ENCODE measurements at places on chromosomes 2 and 18.
A peak's percentile ranks its signal among the peaks of the same experiment; 100 is the strongest.

DNA sequence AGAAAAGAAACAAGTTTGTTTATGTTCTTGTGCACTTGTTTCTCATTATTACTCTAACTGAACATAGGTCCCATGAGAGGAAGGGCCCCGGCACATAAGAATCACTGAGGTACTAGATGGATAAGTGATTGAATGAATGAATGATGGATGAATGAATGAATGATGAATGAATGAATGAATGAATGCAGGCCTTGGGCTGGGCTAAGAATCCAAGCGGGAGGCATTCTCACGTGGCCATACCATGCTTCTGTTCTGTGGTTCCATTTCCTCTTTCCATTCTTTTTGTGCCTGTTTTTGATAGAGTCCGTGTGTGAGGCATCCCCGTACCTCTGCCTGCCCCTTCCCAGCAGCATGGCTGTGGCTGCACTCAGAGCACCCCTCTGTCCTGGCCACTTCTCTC is 94.8 kb downstream of the SH3BP4 start:
- no peak for DNase-seq

DNA sequence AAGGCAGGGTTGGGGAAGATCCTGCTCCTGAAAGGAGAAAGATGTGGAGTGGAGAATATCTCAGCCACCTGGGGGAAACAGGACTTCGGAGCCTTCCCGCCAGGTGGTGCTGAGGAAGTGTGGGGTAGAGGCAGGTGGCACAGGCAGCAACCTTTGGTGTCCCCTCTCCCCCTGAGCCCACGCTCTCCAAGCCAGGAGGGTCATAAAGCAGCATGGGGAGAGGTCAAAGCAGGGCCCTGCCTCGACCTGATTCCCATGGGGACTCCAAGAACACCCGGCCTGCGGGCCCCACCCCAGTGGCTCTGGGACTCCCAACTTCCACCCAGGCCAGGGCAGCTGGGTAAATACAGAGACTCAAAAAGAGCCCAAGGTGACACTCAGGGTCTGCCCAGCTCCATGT is 54.3 kb upstream of the SLC66A3 start:
- DNase-seq = no peak

- no peak for DNase-seq
Measured at GRCh38 chr18:46820863-46821262, 64.0 kb upstream of the ST8SIA5 start.

DNA sequence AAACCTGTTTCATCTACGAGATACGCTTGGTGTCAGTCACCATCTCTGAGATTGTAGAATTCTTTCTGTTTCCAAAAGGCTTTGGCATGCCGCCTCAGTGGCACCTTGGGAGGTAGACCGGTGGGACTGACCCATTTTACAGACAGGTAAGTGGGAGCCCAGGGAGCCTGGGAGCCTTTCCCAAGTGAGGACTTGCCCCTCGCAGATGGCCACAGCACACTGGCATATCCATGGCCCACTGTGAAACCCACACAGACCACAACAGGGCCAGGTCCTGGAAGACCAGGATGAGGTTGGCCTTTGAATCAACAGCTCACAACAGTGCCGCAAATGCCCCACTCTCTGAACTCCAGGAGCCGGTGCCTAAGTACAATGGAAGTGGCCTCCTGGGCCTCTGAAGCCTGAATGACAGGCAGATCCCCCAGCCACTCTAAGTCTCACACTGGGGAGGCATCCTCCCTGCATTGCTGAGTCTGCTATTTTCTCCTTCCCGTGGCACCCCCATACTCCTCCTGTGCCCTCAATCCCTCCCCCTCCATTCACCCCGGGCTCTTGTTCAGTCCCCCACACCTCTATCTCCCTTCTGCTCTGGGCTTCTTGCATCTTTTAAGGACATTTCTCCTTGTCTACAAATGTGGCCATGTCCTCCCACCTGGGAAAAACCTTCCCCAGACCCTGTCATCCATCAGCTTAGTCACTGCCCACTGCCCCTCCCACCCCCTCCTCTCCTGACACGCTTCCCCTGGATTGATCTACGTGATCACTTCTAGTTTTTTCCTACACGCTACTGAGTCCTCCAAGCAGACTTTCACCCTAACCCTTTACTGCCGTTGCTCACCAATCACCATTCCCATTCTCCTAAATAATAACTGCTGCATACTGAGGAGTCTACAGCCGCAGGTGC is 26.2 kb downstream of the CENPA start:
- DNase-seq = no peak

DNA sequence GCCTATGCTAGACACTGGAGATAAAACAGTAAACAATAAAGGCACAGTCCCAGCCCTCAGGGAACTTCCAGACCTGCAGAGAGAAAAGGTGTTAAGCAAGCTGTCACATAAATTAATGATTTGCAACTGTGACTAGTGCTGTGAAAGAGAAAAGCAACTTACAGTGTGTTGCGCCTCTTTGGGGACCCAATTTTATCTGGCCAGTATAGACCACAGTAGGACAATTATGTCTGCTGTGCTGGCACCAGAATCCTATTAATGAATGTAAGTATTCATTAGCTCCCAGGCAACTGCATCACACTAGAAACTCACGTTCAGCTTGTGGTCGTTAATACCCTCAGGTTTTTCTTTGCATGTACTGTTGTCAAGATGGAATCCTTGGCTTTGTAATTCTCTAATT is 55.3 kb upstream of the CHST9 start:
- no peak for DNase-seq

- DNase-seq = no peak
Measured at GRCh38 chr2:69171116-69171896, 158.3 kb downstream of the ANTXR1 start.

- DNase-seq = no peak
Measured at GRCh38 chr2:25246001-25246400, 77.6 kb upstream of the POMC start.

DNA sequence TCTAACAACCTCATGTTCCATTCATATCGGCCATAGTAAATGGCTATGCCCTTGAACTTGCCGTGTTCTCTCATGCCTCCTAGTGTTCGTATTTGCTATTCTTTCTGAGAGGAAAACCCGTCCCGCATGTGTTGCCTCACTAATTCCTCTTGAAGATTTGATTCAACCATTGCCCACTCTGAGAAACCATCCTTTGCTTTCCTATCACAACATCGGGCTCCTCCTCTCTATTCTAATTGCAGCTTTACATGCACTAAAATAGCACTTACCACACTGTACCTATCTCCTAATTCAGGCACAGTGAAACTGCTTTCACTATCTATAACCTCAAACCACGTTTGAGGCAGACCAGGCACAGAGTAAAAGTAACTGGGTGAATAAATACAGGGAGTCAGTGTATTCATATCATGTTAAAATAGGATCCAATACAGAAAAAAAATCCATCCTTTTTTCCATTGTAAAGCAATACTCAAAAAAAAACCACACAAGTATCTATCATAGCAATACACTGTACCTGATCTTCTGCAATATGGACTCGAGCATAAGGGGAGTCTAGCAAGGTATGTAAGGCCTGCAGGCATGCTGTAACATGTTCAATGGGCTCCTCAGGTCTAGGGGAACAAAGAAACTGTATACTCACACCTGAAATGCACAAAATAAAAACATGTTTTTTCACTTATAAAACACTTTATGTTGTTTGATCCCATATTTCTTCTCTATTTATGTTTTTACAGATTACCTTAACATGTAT is 39.0 kb upstream of the STRN start:
- peak; percentile 35 for DNase-seq

DNA sequence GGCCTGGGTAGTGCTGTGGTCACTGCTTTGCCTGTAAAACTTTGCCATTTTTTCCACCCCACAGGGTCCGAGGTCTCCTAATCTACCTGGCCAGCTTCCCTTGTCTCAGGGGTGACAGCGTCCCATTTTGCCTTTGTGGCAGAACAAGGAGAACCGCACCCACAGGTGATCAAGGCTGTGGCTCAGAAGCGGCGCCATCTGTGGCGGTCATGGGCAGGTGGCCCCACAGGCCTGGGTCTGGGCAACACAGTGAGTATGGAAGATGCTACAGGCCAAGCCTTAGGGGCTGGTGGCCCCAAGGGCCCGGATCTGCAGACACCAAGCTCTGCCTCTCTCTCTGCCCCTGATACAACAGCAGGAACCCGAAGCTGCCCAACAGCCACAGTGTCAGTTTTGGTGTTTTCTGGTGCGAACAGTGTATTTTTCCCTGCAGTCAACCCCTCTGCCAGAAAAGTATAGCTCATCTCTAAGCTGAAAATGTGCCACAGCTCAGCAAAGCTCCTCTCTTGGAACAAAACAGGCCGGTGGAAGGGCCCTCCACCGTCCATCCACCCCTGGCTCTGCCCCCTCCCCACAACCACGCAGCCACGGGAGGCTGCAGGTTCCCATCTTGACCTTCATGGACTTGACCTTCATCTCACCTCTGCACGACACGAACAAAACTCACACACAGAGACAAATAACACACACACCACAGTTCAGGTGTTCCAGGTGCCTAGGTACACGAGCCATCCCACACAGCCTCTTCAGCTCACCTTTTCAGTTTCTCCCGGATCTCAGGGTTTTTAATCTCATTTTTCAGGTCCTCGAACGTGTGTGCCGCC is 96.7 kb downstream of the PXDN start:
- DNase-seq = no peak

GRCh38 chr18:52200921-52201663 is 138.9 kb upstream of the DCC start:
- no peak for DNase-seq

DNA sequence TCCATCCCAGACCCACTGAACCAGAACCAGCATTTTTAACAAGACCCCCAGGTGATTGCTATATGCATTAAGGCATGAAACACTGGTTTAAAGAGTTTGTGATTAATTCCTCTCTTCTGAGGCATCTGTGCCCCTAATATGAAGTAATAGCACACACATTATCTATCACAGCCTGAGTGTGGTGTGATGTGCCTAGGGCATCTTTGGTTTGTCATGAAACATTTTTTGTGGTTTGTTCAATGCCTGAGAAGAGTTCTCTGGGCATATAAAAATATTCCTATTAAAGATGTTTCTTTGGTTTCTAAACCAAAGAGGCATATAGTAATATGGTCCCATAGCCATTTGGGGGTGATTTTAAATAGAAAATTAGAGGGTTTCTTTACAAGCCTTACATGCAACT is 221.7 kb upstream of the SPOPL start:
- no peak for DNase-seq

GRCh38 chr2:67412424-67412823 is 15.3 kb downstream of the ETAA1 start:
- DNase-seq = peak; percentile 2

DNA sequence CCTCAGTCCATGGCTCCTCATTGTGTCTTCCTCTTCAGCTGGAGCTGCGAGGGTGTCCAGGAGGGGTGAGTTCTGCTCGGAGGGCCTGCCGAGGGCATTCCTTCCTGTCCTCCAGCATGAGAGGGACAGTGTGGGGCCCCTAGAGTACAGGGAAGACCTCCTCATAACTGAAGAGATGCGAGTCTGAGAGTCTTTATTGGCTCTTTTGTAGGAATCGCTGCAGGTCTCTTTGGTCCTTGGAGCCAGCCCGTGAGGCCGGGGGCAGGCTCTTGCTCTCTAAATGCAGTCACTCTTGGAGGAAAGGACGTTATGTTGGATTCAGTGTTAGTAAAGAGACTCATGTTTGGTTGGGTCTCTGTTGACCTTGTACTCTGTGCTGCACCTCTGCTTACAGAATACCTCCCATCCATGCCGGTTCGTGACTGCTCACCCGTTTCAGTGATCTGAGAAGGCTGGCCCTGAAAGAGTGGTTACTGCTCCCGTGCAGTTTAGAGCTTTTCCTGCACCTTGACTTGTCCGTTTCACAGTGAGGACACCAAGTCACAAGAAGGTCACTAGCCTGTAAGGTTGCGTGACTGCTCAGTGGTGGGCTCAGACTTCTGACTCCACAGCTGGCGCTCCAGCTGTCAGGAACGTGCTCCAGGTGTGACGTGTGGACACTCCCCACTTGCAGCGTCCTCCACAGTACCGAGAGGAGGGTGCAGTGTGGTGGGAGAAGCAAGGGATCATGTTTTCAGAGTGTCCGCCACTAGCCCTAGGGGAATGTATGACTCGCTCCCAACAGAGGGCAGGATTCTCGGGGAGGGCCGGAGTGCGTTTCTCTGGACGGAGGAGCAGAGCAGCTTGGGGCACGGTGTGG is 7.8 kb downstream of the ATG4B start:
- DNase-seq = no peak

GRCh38 chr2:5877360-5877759 is 185.2 kb downstream of the SOX11 start:
- no peak for DNase-seq

DNA sequence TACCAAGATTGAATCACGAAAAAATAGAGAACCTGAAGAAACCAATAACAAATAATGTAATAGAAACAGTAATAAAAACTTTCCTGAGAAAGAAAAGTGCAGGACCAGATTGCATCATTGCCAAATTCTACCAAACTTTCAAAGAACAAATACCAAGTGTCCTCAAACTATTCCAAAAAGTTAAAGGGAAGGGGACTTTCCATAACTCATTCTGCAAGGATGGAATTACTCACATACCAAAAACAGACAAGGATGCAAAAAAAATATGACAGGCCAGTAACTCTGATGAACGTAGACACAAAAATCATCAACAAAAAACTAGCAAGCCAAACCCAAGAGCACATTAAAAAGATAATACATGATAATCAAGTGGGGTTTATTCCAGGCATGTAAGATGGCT is 172.3 kb upstream of the SLC35G4 start:
- DNase-seq = no peak

- DNase-seq = no peak
Measured at GRCh38 chr18:75128911-75129716, 79.8 kb downstream of the PTGR3 start.

DNA sequence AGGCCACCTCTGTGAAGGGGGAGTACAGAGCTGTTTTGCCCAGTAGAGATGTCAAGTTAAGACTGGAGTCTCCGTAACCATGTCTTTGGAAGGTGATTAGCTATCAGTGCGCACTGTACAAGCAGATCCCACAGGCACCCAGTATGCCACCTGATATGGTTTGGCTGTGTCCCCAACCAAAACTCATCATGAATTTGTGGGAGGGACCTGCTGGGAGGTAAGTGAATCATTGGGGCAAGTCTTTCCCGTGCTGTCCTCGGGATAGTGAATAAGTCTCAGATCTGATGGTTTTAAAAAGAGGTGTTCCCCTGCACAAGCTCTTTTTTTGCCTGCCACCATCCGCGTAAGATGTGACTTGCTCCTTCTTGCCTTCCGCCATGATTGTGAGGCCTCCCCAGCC is 90.2 kb downstream of the ACTR2 start:
- DNase-seq = no peak

DNA sequence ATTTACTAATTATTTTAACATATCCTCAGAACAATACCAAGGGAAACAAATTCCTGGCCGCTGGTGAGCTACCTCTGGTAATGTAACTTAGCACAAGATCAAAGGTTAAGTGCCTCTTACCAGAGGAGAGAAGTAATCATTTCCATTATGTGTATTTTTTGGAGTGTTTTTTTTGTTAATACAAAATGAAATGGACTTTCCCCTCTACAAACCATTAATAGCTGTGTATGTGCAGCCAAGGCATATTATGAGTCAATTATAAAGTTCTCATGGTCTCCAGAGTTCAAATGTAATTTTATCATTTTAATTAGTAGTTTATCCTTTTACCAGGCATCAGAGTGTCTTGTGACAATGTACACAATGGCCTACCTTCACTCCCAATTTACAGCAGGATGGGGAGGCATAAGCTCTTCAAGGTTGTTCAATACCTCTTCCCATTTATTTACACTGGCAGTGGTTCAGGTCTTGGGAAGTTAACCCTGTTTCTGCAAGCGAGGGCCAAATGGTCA is 242.2 kb downstream of the TGIF1 start:
- no peak for DNase-seq

GRCh38 chr2:191508738-191509137 is 169.2 kb upstream of the NABP1 start:
- DNase-seq = no peak

All from BE2C (cell line).